Fibroblast of gingiva (primary cell): ENCODE measurements at places on chromosomes 3 and 15.
A peak's percentile ranks its signal among the peaks of the same experiment; 100 is the strongest.

- no peak for DNase-seq
Observed at GRCh38 chr3:39196671-39197356, 4.4 kb upstream of the XIRP1 start.

GRCh38 chr3:161854232-161854771 is 357.7 kb downstream of the OTOL1 start:
- no peak for DNase-seq

GRCh38 chr3:185934174-185934557 is 3.6 kb downstream of the TRA2B start:
- DNase-seq = no peak

GRCh38 chr3:81643721-81644120 is 117.7 kb downstream of the GBE1 start:
- peak; percentile 33 for DNase-seq

DNA sequence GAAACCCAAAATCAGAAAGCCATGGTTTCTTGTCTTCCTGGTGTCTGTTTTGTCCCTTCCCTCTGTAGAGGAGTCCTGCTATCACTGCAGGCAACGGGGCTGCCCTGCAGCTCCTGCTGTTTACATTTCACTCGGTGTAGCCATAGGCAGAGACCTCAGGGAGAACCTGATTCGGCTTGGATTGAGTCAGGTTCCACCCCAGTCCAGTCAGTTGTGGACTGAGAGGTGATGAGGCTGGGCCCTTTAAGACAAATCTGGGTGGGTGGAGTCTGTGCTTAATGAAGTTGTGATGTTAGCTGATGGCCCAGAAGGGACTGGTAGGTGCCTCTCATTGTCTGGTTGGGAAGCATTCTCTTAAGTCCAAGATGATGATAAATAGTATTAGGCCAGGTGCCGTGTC is 35.7 kb downstream of the FLNB start:
- no peak for DNase-seq

DNA sequence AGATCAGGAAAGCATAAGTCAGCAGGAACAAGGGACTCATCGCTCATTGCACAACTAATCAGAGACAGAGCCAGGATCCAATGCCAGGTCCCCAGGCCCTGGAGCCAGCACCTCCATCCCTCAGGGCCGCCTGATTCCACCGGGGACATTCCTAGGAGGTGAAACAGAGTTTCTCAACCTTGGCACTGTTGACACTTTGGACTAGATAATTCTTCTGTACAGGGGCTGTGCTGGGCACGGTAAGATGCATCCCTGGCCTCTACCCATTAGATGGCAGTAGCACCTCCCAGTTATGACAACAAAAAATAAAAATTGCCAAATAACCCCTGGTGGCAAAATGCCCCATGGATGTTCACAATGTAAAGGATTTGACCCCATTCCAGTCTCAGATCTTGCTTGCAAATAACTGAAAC is 127.7 kb downstream of the MTHFS start:
- peak; percentile 61 for DNase-seq

DNA sequence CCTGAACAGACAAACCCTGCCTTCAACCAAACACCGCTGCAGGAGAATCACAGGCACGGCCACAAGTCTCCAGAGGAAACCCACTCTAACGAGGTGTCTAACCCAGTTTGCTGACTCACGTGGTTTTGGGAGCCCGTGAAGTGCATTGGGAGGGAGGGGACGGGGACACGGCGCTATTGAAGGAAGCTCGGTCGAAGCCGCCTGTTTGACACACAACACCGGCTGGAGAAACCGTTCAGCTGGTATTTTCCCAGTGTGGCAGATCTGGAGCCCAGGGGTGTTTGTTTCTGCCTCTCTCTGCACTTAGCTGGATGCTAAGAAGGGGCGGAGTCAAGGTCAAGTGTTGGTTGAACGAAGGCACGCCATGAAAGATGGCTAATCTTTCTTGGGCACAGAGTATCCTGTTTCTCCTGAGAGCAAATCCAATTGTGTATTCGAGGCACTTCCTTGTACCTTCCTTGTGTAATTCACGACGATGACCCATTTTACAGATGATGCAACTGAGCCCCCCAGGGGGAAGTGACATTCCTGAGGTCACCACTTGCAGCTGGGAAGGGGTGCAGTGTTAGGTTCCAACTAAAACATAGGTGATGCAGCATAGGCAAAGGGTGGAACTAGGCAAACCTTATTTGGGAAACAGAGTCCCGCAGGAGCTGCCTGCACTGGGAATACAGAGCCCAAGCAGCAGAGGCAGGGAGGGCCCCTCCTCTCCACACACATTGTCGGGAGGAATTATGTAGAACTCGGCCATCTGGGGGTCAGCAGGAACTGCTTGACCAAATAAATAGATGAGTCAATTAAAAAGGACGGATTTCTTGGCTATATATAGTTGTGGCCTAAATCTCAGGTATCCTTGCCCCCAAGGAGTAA is 22.5 kb downstream of the SLC6A6 start:
- no peak for DNase-seq

DNA sequence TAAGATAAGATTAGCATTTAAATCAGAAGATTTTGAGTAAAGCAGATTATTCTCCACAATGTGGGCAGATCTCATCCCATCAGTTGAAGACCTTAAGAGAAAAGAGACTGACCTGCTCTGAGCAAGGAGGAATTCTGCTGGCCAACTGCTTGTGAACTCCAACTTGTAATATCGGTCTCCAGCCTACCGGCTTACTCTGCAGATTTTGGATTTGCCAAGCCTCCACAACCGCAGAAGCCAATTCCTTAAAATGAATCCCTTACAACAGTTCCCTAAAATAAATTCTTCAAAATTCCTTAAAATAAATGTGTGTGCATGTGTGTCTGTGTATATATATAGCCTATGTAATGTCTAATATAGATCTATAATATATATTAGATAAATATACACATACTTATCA is 107.4 kb upstream of the KLF13 start:
- no peak for DNase-seq

DNA sequence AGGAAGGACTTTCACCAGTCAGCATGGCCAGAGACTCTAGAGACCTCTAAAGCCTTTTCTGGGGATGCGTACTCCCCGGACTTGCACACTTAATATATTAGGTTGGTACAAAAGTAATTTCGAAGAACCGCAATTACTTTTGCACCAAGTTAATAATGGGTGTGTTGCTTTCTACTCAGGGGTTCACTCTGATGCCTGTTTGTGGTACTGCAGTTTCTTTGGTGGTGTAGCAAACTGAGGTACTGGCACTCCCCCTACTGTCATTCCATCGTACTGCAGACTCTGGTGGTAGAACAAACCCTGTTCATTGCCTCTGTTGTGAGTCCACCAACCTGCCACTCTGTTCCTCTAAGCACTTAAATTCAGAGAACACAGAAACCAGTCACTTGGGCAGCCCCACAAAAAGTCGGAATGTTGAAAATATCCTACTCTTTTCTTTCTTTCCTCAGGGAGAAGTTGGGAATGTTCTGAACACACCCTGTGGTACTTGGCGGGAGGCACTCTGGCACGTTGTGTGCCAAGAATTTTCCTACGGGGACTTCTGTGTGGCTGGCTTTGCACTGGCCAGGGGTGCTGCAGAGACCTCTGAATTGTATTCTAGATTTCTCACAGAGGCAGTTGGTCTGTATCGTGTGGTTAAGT is 46.3 kb downstream of the GABRG3 start:
- DNase-seq = no peak

DNA sequence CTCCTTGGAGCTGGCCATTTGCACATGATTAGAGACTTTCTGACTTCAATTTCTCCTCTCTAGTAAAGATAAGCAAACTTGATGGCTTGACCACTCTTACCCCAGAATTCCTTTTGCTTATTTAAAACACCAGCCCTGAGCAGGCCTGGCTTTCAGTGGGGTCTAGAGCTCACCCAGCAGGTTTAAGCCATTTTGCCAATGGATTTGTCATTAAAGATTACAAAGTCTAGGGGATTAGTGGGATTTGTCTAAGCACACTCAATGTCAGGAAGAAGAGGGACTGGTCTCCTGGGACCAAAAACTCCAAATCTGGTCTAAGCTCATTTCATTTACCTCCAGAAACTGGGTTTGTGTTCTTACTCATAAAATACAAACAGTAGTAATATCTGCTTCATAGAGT is 57.3 kb upstream of the SNTN start:
- no peak for DNase-seq
